Left cardiac atrium (tissue), 4 donors: ENCODE measurements at places on chromosomes 7 and 10. TPM values are rescaled to one million over a fixed set of nuclear protein-coding genes. Genes with fewer than 3 reads are reported as not detected.

STAMBPL1 gene
- total RNA-seq: 7.8 TPM

BAIAP2L1 gene
- total RNA-seq: 2.4 TPM

NAT16 gene
- not detected for total RNA-seq

FGL2 gene
- total RNA-seq: 20.8 TPM

LRRC4 gene
- total RNA-seq: 3.9 TPM

ZNF853 gene
- 12.8 TPM for total RNA-seq

CALY gene
- not detected for total RNA-seq

CTAGE6 gene
- total RNA-seq: 0.12 TPM

TBX20 gene
- 109 TPM for total RNA-seq

AP1S1 gene
- total RNA-seq: 18.9 TPM

LIPK gene
- total RNA-seq: not detected

DNA sequence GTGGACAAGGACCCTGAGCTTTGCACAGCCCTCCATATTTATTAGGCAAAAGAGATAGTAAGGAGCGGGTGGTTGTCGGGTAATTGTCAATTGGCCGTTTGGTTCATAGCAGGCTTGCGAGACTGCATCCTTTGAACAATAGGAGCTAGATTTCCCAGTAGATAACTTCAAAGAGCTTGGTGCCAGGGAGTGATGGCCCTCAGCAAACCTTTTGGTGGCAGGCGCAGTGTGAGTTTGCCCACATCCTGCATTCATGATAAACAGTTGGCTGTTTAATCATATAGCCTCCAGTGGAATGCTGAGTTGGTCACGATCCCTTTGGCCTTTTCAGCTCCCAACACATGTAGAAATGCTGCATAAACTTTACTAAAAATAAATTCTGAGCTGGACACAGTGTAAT is 156.9 kb downstream of the AKR1D1 start:
- no peak for DNase-seq

DNA sequence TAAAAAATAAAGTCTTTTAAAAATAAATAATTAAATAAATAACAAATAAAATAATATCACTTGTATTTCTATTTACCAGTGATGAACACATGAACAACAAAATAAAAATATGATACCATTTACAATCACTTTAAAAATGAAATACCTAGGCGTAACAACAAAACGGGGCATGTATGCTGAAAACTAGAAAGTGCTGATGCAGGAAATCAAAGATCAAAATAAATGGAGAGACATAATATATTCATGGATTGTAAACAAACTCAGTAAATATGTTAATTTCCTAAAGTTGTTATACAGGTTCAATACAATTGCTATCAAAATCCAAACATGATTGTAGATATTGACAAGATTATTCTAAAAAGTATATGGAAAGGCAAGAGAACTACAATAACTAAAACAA is 19.2 kb upstream of the SFTPA2 start:
- DNase-seq: no peak

- DNase-seq: no peak
Measured at GRCh38 chr10:89789188-89789877, 87.9 kb downstream of the KIF20B start.

DNA sequence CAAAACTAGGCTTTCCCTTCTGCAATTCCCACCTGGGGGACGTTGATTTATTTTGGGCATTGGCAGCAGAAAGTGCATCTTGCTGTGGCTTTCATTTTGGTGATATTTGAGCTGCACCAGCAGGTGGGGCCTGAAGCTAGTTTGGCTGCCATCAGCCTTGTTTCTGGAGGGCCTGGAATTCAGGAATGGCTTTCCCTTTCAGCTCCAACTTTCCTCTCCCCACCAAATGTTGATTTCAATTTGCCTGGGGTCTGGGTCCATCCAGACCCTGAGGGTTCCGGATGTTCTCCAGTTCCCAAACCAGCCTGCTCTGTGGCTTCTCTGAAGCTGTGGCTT is 640.4 kb downstream of the TYW1 start:
- DNase-seq: no peak

DNA sequence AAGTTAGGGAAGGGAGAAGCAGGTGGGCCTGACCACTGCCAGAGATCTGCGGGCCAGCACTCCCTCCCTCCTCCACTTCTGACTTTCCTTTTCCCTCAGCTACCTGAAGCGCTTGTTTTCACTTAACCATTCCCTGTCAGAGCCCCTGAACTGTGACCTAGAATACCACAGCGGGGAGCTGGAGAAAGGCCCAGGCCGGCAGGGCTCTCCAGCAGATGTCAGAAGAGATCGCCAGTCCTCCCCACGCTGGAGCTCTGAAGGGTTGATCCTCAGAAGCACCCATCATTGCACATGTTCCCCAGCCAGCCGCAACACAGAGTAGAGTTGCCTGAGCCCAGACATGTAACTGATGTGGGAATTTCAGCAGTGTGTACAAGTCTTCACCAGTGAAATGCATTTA is 44.4 kb upstream of the GAD2 start:
- DNase-seq: no peak

DNA sequence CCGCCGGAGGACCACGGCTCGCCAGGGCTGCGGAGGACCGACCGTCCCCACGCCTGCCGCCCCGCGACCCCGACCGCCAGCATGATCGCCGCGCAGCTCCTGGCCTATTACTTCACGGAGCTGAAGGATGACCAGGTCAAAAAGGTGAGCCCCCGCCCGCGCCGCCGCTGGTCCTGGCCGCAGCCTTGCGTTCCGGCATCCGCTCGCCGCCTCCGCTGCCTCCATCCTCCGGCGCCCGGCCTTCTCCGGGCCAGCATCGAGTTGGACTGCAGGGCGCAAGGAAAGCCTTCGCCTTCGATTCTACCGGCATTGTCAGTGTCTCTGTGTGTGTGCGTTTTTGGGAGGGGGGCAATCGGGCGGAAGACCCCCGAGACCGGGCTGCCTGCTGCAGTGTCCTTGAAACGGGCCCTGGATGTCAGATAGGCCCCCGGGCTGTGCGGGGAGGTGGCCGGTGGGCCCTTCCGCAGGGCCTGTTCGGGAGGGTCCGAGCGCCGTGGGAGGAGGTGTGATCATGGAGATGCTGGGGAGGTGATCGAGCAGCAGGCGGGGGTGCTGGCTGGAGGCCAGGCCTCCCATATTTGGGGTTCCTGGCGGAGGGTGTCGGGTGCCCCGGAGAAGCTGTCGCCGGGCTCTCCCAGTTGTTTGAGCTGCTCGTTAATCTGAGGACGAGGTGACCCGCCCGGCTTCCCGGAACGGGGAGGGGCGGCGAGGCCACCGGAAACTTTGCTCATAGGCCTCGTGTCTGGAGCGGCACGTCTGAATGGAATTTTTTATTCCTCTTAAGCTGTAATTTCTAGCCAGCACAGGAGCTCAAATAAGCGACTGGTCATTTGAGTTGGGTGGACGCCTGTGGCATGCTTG is 40.8 kb downstream of the HK1 start:
- peak; percentile 94 for DNase-seq

DNA sequence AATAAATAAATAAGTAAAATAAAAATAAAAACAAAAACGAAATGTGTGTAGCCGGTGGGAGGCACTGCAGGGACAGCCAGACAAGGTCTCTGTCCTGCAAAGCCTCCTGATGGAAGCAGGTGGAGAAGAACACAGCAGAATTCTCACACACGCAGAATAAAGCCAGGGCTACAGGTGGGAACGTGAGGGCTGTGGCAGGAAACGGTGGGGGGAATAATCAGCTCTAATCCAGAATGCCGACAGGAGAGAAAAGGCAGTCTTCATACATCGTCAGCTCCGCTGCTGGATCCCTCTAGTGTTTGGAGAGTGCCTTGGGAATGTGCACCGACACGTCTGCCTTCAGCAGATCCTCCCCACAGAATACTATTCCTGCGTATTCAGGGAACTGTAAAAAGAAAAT is 6.8 kb upstream of the SNX8 start:
- no peak for DNase-seq

DNA sequence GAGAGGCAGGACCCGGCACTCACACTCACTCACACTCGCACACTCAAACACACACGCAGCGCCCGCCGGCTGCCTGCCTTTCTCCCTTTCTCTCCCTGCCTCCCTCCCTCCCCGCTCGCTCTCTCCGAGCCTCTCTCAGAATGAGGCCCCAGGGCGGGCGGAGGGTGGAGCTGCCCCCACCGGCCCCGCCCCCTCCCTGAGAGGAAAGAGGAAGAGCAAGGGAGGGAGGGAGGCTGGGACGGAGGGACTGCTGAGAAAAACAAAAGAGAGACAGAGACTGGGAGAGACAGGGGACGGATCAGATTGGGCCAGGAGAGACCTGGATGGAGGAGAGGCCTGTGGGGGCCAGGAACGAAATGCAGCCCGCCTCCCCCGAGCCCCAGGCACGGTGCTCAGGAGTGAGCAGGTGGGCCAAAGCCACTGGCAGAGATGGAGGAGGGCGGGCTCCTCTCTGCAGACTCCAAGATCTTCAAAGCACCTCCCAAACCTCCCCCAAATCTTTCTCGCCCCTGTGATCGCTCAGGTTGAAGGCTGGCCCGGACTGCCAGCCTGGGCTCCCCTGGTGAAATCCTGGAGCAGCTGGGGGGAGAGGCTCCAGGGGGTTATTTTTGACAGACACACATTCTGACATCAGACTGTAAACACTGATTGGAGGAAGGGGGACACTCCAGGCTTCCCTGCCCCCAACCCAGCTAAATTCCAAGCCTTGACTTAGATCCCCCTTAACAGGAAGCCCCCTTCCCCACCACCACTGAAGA is 5.1 kb downstream of the LDB1 start:
- peak; percentile 89 for DNase-seq

DNA sequence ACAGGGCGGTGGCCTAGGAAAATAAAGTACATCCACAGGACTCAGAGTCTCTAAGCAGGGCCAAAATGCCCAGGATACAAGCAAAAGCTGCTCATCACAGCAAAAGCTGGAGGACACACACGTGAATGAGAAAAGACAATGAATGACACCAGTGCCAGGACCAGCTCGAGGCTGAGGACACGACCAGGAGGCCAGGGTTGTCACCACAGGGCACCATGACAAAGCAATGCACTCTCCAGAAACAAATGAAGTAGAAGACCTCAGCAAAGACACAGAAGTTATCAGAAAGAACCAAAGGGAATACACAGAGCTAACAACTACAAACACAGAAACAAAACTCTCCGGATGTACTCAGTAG is 92.1 kb downstream of the FOXL3 start:
- peak; percentile 9 for DNase-seq

DNA sequence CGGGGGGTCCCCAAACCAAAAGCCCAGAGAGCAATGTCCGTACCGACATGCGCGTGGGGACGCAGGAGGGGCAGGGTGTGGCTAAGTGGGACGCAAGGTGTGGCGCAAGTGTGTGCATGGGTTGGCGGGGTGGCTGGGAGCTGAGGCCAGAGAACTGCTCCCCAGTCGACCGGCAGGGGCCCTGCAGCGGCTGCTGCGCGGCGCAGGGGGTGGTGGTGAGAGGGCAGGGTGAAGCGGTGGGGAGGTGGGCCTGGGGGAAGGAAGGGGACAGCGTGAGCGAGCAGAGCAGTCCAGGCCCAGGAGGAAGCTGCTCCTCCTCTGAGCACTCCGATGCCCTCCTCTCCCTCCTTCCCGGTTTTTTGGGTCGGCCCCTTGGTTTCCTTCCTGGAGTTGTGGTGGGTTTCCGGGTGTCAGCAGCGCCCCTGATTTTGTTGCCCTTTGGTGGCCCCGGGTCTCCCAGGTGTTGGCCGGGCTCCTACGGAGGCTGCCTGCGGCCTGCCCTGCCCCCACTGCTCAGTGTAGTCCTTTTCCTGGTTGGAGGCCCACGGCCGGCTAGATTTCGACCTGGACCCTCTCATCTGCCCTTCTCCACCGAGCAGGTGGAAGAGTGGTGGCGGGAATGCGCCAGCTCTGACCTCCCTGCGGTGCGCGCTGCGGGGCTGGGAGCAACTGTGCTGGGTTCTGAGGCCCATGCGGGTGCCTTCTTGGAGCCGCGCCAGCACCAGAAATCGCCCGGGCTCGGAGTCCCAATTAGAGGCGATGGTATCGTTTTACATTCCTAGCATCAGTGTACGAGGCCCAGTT is 40.5 kb upstream of the COMTD1 start:
- DNase-seq: peak; percentile 40

- DNase-seq: no peak
Measured at GRCh38 chr10:70564901-70565351, 37.6 kb downstream of the PRF1 start.

- no peak for DNase-seq
Measured at GRCh38 chr7:95391761-95392160, 4.4 kb downstream of the PON3 start.

GRCh38 chr10:79320820-79321493 is 26.3 kb upstream of the PPIF start:
- DNase-seq: peak; percentile 15

- DNase-seq: peak; percentile 92
Measured at GRCh38 chr10:31318854-31319601, at the start of gene ZEB1. TSS of gene ZEB1 (plus strand) at chr10:31319216. CDS start at chr10:31319235, 19 bp downstream.

DNA sequence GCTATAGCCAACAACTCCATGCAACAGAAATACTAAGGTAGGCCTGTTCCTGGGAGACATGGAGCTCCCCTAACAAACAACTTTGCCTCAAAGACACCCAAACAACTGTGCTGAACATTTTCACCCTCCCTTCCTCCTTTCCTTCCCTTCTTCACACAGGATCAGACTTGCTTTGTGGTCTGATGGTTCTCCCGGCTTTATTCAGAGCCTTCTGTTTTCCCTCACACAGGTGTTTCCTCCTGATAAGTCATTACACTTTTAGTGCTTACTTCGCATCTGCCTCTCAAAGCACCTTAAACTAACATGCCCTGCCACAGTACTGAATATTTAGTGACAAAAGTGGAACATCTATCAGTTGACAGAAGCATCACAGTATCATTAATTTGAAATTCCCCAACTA is 56.3 kb upstream of the YAE1 start:
- DNase-seq: no peak

DNA sequence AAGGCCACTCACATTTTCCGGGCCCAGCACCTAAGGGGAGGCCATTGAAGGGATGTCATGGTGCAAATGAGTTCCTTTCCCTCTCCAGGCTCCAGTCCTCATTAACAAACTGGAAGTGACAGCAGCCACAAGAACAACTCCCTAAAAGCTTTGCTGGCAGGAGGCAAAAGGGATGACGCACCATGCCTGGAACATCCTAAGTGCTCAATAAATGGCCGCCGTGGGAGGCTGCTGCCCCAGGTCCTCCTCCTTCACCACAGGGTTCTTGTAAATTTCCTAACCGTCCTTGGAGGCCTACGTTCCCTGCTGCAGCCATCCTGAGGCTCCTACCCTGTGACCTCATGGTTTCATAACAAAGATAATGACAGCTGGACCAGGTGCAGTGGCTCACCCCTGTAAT is 41.3 kb upstream of the CAMK1D start:
- DNase-seq: no peak

- DNase-seq: no peak
Measured at GRCh38 chr10:103811463-103811862, 43.9 kb downstream of the SH3PXD2A start.
